Mucosa of descending colon (tissue), 3 donors: ENCODE measurements at places on chromosomes 1 and 21. TPM values are rescaled to one million over a fixed set of nuclear protein-coding genes. Genes with fewer than 3 reads are reported as not detected.

GRCh38 chr1:154599658-154600057, 8.3 kb downstream of the ADAR start:
- no peak for DNase-seq

- DNase-seq = no peak
Measured at GRCh38 chr1:101346419-101346818, 109.6 kb downstream of the S1PR1 start.

GRCh38 chr1:41475859-41476567, 8.5 kb downstream of the EDN2 start:
- no peak for DNase-seq

- peak; percentile 10 for DNase-seq
Measured at GRCh38 chr21:26967062-26967913, at the start of gene ADAMTS5. Gene ADAMTS5, minus strand, starts transcription at chr21:26967088. Its CDS starts 697 bp downstream, at chr21:26966391.

DNA sequence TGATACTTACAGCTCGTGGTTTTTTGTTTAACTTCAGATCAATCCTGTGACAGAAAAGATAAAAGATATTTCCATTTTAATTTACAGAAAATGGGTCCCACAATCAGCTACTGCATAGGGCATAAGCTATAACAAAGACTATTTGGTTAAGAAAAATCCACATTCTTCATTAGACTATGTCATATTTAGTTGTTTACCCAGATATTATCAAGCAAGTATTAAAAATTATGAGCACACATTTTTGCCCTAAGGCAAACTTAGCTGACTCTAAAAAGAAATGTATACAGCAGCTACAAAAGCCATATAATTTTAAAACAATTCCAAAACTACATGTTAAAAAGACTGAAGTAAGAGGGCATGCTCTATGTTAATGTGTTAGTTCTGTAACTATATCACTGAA, 18.7 kb downstream of the MEAF6 start:
- DNase-seq = no peak

DNA sequence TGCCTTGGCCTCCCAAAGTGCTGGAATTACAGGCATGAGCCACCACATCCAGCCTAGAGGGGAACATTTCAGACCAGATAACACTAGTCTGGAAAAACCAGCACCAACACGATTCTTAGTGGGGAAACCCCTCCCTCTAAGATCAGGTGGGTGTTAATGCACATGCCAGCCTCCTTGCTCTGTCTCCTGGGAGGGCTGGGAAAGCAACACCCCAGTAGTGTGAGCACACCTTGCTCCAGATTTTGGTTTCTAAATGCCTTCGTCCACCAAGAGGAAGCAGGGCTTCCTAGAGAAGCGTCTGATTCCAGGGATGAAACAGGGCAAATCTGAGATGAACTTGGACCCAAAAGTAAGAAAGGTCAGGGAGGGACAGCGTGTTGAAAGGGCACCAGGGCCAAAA, 2.2 kb upstream of the KRTAP10-4 start:
- DNase-seq = no peak

- no peak for DNase-seq
Measured at GRCh38 chr1:205224736-205225135, 3.0 kb upstream of the TMCC2 start.

GRCh38 chr1:109257682-109258421, 8.5 kb downstream of the CELSR2 start:
- DNase-seq = no peak

GRCh38 chr21:31483146-31483545, 139.1 kb upstream of the TIAM1 start:
- DNase-seq = no peak

DNA sequence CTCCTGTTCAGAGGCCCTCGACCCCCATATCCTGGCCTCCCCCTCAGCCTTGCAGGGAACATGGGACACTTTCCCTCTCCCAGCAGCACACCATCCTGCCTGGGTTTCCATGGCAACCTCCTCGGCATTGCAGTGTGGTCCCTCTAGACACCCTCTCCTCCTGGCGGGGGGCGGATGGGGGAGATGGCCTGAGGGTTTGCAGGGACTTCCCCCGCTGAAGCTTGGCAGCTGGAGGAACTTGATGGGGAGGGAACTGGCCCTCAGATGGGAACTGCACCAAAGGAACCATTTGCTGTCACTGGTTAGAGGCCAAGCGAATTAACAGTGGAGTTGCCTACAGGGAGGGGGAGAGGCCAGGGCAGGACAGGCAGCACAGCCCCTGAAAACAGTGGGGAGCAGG, 28.7 kb downstream of the RIMS3 start:
- no peak for DNase-seq

- DNase-seq = no peak
Measured at GRCh38 chr1:74908797-74909196, 175.8 kb downstream of the TYW3 start.

DNA sequence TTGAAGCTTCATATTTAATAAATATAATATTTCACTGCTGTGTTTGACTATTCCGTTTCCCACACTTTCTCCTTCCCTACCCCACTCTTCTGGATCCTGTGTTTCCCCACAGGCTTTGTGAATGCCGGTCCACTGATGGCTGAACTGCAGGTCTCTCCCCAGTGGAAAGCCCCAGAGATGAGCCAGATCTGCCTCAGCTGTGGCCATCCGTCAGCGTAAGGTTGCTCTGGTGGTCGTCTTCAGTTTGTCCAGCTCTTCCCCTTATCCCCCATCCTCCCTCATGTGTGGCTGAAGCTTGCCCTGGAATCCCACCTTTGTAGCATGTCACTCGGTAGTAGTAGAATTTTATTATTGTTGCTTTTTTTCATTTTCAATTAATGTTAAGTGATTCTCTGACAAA, 11.4 kb downstream of the SMAP2 start:
- no peak for DNase-seq

DNA sequence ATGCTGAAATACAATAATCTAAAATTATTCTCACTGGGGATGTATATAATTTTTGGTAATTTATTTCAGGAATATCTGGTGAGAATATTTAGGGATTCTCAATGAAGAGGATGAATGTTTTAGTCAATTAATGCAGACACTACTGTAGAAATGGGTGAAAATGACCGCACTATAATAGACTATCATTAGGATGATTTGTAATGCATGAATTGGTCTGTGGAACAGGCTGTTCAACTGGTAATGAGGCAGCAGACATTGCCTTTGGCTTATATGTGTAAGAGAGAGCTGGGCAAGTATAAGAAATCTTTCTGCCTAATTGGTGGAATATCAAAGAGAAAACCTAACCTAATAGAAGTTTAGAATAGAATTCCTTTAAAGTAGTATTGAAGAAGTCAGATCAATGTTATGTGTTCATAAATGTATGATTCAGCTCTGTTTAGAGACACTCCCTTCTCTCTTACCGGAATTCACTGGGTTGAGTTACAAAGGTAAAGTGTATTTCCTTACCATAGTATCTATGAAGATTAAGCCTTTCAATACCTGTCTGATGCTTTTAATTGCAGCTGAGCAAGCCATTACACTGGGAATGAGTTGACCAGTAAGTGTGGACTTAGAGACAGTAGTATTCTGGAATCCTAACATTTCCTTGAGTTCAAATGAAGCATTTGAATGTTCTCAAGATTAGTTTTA, 274.5 kb downstream of the S1PR1 start:
- no peak for DNase-seq

DNA sequence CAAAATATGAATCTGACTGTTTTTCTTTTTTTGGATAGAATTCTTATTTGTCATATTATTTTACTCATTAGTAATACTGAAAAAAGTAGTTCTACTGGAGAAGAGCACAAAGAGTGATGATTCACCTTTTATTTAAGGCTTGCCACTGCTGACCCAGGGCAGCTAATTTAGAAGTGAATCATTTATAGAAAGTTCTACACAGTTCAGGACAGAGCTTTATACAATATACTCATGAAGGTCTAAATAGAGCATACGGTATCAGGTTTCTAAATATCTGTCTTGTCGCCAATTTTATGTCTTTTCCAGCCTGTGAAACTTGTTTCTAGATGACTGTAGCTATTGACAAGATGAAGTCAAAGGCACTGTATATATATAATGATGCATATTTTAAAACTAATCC, 25.0 kb downstream of the GIPC2 start:
- DNase-seq = no peak

LCE6A gene
- total RNA-seq = not detected

TMEM125 gene
- 31.9 TPM for total RNA-seq

TMEM269 gene
- not detected for total RNA-seq
